ENCODE measurements at places on chromosomes 7 and 10.
A peak's percentile ranks its signal among the peaks of the same experiment; 100 is the strongest.

DNA sequence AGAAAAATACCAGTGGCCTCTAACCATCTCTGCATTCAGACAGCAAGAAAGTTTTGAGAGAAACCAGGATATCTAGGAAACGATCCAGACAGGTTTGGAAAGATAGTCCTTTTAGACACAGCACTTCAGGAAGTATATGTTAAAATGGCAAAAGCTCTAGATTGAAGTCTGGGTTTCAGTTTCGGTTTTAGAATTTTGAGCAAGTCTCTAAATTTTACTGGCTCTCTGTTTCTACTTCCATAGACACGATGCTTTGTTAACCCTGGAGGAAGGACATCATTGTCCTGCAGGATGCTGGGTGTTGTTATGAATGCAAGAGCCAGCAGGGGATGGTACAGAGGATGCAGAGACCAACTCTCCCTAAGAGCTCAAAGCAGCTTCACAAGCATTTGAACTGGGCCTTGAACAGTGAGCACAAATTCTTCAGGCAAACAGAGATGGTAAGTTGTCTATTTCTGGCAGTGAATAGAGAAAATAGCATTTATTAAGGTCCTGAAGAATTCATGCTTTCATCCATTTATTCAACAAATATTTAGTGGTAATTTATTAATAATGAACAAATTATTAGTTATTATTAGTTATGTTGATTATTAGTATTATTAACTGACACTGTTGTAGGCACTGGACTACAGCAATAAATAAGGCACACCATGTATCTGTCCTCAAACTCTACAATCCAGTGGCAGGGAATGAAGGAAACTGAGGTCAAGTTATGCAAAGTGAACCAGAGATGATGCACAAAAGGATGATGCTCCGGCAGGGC is 152.7 kb upstream of the NRP1 start:
- no peak for DNase-seq

DNA sequence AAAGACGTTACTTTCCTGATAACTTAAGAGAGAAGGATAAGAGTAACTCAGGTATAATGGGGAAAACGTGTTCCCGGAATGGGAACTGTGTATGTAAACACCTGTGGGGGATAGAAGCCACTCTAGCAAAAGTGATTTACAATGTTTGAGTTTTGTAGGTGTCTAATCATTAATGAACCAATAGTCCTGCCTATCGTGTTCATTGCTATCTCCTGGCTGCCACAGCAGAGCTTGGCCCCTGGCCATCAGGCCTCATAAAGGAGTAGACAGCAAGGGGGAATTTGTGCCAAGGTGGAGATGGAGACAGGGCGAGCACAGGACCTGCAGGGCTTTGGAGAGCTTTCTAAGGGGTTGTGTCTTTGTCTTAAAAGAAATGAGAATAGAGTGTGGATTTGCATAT is 102.1 kb downstream of the GAD2 start:
- no peak for DNase-seq

DNA sequence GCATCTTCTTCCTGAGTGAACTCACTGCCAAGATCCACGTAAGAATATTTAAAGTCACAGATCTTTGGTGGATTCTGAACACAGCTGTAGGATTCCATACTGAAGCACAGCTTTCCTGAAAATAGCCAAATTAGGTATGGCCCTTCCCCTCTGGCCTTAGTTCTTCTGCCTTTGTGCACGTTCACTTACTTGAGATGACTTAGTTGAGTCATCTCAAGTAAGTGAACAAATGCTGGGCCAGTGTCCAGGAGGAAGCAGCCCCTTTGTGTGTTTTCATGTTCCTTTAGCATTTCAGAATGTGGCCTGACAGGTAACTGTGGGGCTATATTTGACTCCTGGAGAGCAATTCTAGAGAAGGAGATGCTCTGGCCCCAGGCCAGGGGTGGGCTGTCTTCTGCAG is 51.5 kb downstream of the CCNY start:
- DNase-seq = no peak

- peak; percentile 11 for DNase-seq
These were observed 151.5 kb upstream of the FAM3C start for GRCh38 chr7:121547544-121548092.

GRCh38 chr7:127907110-127908040 is 123.9 kb downstream of the LRRC4 start:
- no peak for DNase-seq

DNA sequence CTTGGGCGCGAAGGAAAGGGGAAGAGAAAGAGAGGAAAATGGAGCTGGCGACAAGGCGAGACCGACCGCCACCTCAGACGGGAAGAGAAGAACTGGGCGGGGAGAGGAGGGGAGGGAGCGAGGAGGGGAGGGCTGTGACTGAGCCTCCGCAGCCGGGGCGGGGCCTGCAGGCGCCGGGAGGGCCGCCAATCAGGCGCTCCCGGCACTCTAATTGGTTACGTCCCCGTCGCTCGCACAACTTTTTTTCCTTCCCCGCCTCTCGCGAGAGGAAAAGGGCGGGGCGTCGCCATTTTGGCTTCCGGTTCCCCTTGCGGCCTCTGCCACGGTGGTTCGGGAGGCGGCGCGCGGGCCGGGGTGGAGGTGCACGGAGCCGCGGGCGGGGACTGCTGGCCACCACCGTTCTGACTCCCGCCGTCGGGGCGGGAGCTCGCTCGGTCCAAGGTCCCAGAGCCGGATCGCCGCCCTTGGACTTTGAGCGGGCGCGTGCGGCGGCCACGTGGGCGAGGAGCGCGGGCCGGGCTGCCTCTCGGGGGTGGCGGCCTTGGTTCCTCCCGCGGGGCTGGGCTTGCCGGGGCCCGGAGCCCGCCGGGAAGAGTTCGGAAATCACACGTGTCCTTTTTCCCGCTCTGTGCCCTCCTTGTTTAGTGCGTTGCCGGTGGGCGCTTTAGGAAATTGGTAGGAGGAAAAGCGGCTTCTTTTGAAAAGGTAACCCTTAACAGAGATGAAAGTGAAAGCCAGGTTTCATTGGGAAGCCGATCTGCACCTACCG is at the start of gene GDI2:
Gene GDI2 (minus strand): TSS at position 94 of the 769 bp plus-strand sequence. CDS start 176 bp downstream, outside the sequence.
- peak; percentile 89 for DNase-seq

DNA sequence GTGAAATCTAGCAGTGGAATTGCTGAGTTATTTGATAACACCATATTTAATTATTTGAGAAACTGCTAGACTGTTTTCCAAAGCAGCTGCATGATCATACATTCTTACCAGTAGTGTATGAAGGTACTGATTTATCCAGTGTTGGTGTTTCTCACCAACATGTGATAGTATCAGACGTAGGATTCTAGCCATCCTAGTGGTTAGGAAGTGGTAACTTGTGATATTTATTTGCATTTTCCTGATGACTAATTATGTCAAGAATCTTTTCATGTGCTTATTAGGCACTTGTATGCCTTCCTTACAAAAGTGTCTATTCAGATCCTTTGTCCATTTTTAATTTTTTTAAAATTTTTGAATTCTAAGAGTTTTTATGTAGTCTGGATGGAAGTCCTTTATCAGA is 54.2 kb upstream of the PLXDC2 start:
- DNase-seq = no peak

- DNase-seq = no peak
These were observed 164.9 kb upstream of the RHOBTB1 start for GRCh38 chr10:61108915-61109314.

DNA sequence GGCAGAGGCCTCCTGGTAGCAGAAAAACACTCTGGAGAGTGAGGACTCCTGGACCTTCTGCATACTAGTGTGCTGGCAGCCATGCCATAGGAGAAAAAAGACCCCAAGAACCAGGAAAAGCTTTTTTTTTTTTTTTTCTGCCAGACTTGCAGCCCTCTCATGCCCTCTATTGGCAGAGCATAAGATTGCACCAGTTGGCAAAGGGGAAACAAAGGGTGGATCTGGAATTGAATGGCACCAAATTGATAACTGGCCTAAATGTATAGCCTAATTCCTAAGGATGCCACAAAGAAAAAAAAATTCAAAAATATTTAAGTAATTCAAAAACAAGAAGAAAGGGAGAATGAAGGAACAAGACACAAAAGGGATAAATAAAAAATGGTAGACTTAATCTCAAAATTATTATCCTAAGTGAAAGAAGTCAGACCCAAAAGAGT is 112.5 kb upstream of the GHITM start:
- DNase-seq = no peak

- no peak for DNase-seq
These were observed 607.6 kb downstream of the KCNMA1 start for GRCh38 chr10:77029777-77030717.

Measured in GM12892 (cell line).